Glomerular endothelial cell (primary cell): ENCODE measurements at places on chromosomes 12 and 14. TPM values are rescaled to one million over a fixed set of nuclear protein-coding genes. Genes with fewer than 3 reads are reported as not detected.

The SCARB1 gene
- total RNA-seq = 32.4 and 35.2 TPM in 2 replicates

The IQSEC3 gene
- 0.15 and 0.18 TPM in 2 replicates for total RNA-seq

The CLEC14A gene
- total RNA-seq = 318 and 389 TPM in 2 replicates

The E2F7 gene
- 20.1 and 26.3 TPM in 2 replicates for total RNA-seq

The RGS6 gene
- 0.82 TPM in 1 of 2 replicates, not detected in the other for total RNA-seq

The LRRK2 gene
- total RNA-seq = 0.10 and 0.35 TPM in 2 replicates

The KIF21A gene
- 8.2 and 11.0 TPM in 2 replicates for total RNA-seq

The ANG gene
- total RNA-seq = 4.5 and 5.9 TPM in 2 replicates

The TMPRSS12 gene
- not detected in 2 replicates for total RNA-seq

GRCh38 chr12:113641426-113642030, 169.9 kb upstream of the LHX5 start:
- DNase-seq = no peak

DNA sequence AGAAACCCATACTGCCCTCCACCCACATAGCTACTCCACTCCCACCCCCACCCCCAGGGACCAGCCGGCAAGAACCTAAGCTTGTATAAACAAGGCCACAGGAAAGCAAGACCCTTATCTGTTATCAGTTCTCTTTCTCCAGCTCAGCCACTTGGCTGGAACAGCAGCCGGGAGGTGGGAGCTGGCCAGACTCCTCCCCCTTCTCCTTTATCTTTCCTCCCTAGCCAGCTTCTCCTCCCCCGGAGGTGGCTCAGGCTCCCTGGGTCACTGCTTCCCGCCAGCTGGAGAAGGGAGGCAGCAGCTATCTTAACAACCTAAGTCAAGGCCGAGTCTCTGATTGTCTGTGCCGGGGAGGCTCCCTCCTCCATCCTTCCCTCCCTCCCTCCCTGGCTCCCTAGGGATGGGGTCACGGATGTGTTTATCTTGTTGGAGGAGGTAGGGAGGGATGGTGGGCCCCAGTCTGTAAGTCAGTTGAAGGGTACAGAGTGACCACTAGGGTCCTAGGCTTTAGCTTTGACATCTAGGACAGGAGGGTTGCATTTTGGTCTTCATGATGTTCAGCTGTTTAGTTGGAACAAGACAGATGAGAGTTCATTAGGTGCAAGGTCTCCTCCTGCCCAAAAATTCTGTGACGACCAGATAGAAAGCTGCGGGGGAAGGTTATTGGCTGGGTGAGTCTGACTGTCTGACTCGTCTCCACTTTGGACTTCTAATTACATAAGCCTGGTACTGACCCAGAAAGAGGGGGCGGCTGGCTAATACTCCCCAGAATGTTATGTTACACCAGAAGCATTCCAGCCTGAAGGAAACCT, 29.7 kb downstream of the ZFP36L1 start:
- no peak for DNase-seq

DNA sequence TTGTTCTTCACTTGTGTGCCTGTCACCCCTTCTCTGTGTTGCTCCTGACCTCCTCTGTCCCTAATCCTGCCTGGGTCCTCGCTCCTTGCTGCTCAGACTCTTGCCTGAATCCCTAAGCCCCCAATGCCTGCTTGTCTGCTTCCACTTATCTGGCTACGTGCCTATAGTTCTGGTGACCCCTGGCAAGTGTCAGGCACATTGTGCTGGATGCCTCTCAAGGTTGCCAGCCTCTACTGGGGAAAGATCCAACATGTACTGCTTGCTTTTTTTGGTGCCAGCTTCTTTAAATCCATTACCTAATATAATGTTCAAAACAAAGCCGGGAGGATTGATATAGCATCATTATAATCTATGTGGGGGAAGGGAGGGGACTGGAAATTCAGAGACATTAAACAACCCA, 448.0 kb upstream of the CCDC196 start:
- DNase-seq = no peak

GRCh38 chr12:110223777-110224378, 57.2 kb upstream of the ATP2A2 start:
- DNase-seq = no peak

DNA sequence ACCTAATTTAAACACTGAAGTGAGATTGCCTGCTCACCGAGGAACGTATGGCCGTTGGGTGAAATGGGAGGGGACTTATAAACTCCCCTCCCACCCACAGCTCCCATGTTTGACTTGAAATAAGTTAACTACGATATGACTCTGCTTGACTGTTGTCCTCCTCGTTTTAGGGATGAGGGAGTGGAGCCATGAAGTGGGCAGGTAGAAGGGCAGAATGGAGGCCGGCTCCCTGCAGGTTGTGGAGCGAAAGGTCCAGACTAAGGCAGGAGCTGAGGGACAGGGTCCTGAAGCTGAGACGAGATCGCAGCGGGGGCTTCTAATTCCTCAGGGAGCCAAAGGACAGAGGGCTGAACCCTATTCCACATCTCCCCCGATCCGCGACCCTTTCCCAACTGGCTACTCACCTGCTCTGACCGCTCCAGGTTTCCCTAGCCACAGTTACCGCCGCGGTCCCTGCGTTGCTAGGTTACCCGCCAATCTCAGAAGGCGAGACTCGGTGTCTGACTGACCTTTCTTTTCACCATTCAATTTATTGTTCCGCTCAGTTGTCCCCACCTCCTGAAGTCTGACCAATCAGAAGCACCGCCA, 577 bp upstream of the TPCN1 start:
- DNase-seq = no peak

DNA sequence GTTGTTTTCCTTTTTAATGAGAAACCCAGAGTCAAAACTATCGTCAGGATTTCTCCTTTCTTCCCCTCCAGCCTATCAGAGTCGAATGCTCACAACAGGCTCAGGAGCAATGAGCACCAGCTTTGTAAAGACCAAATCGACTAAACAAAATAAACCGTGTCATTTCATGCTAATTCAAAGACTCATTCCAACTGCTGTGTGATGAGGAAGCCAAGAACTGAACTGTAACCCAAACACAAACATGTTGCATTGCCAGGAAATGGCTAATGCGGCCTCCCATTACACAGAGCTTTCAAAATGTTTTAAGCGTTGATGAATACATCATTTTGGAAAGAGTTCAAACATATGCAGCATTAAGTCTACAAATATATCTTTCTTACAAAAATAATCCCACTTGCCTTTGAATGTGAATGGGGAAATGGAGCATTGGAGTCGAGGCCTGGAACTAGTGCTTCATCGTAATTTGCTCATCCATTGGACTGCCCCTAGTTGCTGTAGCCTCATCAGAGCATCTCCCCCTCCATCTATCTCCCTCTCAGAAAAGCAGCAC, 349.5 kb downstream of the GXYLT1 start:
- no peak for DNase-seq

- no peak for DNase-seq
Observed at GRCh38 chr12:81146228-81147225, 68.6 kb downstream of the ACSS3 start.

DNA sequence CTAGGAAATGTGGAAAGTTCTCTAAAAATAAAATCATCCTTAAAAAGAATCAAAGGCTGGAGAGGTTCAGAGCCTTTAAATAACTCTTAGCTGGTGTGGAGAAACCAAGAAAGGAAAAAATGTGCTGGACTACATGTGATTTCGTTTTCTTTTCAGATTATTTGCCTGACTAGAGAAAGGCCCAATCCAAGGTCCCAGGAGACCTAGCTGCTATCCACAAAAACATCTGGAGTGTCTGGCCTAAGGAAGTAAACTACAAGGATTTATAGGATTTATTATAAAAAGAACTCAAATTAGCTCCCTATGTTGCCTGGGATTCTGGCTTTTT, 774 bp upstream of the TMEM30B start:
- DNase-seq = no peak

GRCh38 chr12:45944771-45945170, 45.6 kb downstream of the SCAF11 start:
- DNase-seq = no peak

DNA sequence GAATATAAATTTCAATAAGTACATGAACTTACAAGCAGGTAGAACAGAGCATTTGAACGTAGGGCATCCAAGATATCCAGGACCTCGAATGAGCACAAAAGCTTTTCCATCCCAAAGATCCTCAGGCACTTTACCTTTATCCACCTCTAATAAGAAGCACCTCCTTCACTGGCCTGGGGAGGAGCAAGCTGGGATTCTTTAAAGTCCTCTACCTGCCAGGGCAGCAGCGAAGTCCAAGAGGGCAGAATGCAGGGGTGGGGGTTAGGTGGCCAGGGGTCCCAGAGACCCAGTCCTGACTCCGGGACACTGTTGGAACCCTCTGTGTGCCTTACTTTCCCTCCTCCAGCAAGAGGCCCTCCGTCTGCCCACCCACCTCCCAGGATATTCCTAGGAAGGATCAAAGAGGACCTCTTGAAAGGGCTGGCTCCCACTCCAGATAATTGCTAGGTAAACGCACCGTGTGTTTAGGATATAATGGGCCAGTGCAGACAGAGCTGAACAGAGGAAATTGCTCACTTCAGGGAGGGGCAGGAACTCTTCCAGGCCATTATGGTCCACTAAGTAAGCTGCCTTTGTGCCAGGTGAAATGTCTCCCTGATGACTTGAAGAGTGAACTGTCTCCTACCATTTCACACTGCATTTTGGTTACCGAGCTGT, 68.1 kb downstream of the TTC9 start:
- no peak for DNase-seq

GRCh38 chr12:132481771-132482745, 7.9 kb upstream of the FBRSL1 start:
- DNase-seq = no peak

- no peak for DNase-seq
Observed at GRCh38 chr12:48985475-48985897, 7.4 kb downstream of the WNT1 start.

DNA sequence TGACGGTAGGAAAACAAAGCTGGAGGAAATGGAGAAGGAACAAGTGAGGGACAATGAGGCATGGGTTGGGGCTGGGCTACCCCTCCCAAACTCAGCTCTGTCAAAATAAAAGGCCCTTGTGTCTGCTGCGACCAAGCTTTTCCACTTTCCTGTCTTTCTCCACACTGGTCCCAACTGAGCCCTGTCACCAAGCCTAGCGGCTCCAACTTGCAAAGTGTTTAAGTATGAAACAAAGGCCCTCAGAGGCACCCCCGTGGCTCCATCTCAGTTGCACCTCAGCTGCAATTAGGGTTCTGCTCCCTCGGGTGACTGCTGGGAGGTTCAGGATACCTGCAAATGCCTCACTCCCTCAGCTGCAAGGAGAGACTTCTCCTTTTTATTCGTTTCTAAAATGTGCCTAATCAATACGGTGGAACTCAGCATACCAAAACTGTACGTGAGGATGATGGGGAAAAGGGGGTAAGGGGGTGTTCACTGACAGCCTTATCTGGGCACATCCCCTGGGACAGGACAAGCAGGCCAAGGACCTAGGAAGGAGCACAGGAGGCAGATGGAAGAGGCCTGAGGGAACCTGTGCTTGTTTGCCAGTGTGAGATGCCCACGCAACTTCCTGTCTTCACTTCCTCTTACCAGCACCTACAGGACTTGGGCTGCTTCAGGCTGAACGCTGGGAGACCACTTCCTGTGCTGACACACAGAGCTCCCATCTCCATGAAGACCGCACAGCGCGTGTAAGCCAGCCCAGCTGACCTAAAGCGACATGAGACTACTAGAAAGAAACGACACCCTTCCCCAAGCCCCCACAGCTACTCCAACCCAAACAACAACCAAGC, 8.9 kb downstream of the VAMP1 start:
- DNase-seq = no peak

GRCh38 chr12:10221846-10222245, 9.2 kb downstream of the GABARAPL1 start:
- DNase-seq = no peak

GRCh38 chr12:6452245-6452943, 552 bp downstream of the TAPBPL start:
- DNase-seq = no peak

DNA sequence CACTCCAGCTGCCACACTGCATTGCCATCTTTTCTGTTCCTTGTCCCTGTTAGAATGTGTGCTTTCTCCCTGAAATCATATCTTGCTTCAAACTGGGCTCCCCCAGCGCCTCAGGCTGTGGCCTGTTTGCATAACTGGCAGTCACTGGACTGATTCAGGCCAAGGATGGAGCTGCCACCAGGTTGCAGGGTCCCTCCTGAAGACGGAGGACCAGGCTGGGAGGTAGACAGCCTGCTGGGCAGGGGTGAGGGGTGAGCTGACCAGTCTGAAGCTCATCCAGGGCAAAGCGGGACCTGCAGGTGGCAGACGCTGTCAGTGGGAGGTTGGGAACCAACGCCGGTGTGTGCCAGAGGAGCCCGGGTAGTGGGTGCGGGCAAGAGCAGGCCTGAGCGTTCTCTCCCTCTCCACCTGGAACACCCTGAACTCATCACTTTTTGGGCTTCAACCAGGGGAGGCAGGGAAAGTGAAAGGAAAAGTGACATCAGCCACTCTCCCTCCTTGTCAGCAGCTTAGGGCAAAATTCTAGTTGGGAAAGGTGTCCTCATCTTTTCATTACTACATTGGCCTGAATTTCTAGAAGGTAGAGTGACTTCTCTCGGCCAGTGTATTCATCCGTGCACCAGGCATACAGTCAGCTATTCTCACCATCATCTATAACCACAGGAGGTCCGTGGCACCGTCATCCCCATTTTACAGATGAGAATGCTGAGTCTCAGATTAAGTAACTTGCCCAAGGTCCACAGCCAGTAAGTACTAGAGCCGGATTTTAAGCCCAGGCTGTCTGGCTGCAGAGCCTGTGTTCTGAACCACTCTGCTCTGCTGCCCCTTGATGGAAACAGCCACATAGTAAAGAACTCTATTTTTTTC, 219.1 kb downstream of the SLC41A2 start:
- no peak for DNase-seq

GRCh38 chr12:53952871-53953734, 1.6 kb upstream of the HOXC12 start:
- no peak for DNase-seq

DNA sequence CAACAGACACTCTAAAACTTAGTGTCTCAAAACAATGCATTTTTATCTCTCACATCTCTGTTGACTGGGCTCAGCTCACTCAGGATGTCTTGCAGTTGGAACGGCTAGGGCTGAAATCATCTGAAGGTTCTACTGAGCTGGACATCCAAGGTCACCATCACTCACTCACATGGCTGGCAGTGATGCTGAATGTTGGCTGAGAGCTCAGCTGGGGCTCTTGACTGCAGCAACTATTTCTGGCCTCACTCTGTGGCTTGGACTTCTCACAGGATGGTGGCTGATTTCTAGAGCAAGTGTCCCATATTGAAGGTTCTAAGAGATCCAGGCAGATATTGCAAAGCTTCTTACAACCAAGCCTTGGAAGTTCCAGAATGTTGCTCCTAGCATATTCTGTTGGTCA, 166.5 kb downstream of the ZFP36L1 start:
- DNase-seq = no peak

GRCh38 chr12:49137476-49137875, 6.3 kb upstream of the TUBA1B start:
- no peak for DNase-seq
